ENCODE measurements at places on chromosomes 6 and 20.

DNA sequence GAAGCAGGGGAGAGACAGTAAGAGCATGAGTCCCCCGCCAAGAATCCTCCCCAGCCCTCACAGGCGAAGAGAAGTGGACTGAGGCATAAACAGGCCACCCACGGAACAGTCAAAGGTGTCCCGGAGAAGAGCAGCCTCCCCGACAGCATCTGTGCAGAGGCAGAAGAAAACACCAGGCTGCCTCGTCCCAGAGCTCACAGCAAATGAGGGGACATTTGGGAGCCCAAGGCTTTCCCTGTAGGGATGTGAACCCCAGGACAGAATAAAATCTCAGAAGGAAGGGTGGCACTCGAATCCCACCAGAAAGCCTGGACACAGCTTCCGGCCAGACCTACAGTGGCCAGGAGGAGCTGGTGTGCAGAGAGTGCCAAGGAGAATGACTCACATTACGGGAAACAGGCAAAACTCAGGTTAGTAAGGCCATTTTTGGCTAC lies 90.4 kb downstream of the DLL1 start:
- no peak for DNase-seq

DNA sequence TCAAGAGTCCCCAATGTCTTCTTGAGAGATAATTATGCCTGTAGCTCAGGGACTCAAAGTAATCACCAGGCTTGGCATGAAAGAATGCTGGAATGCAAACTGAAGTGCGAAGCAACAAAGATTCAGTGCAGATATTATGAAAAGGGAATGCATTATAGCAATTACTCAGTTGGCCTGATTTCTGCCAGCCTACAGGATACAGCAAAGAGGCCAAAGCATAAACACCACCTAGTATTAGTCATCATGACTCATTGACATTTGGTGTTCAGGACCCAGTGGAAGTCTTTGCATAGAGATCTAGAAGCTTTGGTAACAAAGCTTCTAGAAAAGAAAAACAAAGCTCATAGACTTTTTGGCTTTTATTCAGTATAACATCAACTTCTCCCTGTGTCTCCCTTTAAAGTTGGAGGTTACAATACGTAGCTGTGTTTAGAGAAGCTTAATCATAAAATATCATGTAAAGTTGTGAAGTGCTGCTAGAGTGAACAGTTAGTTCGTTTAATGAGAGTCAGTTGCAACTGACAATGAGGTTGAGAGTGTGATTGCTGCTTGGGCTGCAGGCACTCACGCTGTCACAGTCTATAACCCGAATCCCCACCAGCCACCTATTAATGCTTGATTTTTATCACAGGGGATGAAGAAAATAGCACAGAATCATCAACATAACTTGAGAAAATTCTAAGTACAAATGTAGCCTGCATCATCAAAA lies 932.7 kb downstream of the TFAP2A start:
- peak; percentile 54 for DNase-seq

- DNase-seq = no peak
Observed at GRCh38 chr6:168784426-168784825, 343.4 kb downstream of the SMOC2 start.

GRCh38 chr6:39933669-39934130 lies 562 bp downstream of the MOCS1 start:
- DNase-seq = no peak

DNA sequence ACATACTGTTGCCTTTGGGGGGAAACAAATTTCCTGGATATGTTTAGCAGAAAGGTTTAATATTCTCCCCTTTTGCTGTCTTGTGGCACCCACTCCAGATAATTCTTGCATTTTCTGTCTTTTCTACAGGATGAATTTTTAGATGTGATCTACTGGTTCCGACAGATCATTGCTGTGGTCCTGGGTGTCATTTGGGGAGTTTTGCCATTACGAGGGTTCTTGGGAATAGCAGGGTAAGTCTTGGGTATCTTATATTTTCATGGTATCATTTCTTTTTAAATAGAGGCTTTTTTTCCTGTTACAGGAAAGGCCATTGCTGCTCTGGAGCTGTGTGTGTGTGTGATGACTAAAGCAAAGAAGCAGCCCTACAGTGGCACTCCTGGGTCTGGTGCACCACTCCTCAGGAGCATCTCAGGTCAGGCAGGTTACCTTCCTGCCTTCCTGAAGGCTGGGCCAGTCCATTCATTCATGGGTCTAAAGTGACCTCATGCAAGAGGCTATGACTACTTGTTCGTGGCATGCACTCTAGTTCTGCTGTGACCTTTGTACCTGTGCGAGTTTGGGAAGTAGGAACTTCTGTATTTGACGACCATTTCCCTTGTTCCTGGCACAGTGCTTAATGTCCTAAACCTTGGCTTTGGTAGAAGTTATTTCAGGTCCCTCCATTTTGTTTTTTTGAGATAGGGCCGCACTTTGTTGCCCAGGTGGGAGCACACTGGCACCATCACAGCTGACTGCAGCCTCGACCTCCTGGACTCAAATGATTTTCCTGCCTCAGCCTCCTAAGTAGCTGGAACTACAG lies 2.2 kb downstream of the RAB5IF start:
- no peak for DNase-seq

GRCh38 chr6:156021746-156022396 lies 566.2 kb upstream of the NOX3 start:
- no peak for DNase-seq

Data from glomerular endothelial cell (primary cell).